MG63 (cell line): ENCODE measurements at places on chromosomes 5 and 9. TPM values are rescaled to one million over a fixed set of nuclear protein-coding genes. Genes with fewer than 3 reads are reported as not detected.

GRCh38 chr5:76542887-76543690 is 80.1 kb downstream of the F2RL2 start:
- no peak for DNase-seq

The PRDM9 gene
- not detected in 2 replicates for total RNA-seq

The CXCL14 gene
- total RNA-seq, result 0.76 TPM in 1 of 2 replicates, not detected in the other

The FBP1 gene
- 0.96 TPM in 1 of 2 replicates, not detected in the other for total RNA-seq

The SERF1B gene
- total RNA-seq, result 32.3 and 82.1 TPM in 2 replicates

- no peak for DNase-seq
These were observed 400.4 kb downstream of the OSTF1 start for GRCh38 chr9:75488719-75489110.

DNA sequence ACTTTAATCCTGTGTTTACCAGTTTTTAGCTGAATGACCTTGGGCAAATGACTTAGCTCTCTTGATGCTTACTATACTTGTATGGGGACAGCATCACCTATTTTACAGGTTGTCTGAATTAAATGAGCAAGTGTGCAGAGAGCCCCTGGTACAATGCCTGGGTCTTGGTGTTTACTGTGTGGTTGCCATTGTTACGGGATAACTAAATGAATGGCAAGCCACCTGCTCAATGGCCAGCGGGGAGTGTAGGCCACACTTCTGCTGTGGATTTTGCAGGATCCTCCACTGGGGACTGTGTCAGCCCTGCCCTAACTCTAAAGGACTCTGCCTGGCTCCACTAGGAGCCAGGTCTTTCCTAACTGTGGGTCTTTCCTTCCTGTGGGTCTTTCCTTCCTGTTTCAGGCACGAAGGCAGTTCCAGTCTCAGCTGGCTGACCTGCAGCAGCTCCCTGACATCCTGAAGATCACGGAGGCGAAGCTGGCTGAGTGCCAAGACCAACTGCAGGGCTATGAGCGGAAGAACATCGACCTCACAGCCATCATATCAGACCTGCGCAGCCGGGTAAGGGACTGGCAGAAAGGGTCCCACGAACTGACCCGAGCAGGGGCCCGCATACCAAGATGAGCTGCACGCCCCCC is 10.3 kb upstream of the GLE1 start:
- DNase-seq, result no peak

DNA sequence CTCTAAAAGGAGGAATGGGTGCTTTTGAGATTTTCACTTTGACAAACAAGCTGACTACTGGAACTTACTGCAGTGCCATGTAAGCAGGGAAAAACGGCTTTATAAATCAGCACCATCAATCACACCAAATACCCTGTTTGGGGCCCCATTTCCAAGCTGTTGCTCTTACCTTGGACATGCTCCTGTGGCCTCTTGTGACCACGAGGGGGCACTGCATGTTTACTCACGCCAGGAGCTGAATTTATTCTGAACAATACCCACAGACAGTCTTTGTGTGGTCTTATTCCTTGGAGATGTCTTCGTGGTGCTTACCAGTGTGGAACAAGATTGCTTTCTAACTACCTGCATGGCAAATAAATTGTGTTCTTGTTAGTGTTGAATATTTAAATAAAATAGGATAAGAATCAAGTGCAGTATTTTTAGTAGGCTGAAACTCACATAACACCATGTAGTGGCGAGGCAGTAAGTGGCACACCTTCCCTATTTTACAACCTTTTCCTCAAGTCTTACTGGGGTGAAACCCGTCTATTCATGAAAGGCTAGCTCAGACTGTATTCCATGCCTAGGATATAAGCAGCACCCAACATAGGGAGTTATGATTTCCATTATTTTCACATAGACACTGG is 155.5 kb upstream of the NMUR2 start:
- DNase-seq, result peak; percentile 41

DNA sequence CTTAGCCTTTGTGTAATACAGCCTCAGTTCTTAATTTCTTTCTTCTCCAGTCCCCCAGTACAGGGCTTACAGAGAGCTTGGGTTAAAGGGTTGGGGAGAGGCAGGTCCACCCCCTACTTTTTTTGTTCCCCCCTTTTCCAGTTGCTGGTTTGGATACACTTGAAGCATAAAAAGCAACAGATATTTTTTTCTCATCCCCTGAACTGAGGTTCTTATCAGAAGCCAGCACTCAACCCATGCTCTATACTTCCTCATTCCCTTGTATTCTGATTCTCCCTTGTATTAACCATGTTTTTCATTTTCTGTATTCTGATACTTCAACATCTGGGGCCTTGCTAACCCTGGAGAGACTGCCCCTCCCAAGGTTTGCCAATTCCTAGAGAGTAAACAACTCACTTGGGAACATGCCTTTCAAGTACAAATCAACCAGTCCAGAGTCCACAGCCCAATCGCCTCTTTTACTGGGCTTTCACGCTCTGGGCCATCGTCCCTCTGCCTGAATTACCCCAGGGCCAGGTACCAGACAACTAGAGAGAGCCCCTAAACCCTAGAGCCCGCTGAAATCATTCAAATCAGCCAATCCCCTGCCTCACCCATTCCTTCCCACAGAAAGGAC is 333.4 kb upstream of the PUM3 start:
- no peak for DNase-seq

GRCh38 chr5:9431496-9432258 is 114.2 kb downstream of the SEMA5A start:
- no peak for DNase-seq

The GFI1B gene
- total RNA-seq, result not detected in 2 replicates

The GLDC gene
- total RNA-seq, result 0.82 and 3.2 TPM in 2 replicates

DNA sequence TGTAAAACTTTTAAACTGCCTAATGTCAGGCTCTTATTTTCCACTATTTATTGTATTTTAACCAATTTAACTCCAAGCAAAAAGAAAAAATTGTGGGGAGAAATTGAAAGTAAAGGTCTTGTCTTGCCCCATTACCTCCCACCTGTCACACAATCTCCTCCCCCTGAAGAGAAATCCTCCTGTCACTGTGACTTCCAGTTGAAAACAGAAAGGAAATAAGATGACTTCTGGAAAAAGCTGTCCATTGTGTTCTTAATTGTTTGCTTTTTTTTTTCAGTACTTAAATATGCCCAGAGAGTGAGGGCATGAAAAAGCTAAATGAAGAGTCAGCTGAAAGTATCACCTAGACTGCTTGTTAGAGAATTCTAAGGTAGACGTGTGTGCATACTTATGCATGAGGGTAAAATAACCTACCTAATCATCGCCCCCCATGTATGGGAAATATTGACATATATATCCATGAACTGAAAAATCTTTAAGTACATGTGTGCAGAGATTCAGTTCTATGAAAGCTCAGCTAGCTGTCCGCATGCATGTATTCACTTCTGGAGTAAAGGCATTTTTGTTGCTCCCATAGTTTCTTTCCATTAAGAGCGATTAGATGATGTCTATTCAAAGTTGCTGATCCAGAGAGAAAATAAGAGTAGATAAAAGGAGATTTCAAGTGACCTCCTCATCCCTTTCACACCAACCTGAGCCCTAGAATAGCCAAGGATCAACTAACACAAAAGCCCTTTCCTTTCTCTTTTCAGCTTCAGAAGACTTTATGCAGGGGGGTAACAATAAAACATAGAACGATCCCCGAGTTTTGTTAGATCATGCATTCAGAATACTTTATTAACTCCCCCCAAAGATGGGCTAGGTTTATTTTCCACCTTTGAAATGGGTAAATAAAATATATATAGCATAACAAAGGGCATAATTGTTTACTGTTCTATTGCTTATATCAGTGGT is 5.3 kb downstream of the NR2F1-AS1 start:
- no peak for DNase-seq

The OR13C5 gene
- total RNA-seq, result not detected in 2 replicates

The GIN1 gene
- total RNA-seq, result 8.8 and 30.7 TPM in 2 replicates

The ENG gene
- 12.9 and 14.0 TPM in 2 replicates for total RNA-seq

DNA sequence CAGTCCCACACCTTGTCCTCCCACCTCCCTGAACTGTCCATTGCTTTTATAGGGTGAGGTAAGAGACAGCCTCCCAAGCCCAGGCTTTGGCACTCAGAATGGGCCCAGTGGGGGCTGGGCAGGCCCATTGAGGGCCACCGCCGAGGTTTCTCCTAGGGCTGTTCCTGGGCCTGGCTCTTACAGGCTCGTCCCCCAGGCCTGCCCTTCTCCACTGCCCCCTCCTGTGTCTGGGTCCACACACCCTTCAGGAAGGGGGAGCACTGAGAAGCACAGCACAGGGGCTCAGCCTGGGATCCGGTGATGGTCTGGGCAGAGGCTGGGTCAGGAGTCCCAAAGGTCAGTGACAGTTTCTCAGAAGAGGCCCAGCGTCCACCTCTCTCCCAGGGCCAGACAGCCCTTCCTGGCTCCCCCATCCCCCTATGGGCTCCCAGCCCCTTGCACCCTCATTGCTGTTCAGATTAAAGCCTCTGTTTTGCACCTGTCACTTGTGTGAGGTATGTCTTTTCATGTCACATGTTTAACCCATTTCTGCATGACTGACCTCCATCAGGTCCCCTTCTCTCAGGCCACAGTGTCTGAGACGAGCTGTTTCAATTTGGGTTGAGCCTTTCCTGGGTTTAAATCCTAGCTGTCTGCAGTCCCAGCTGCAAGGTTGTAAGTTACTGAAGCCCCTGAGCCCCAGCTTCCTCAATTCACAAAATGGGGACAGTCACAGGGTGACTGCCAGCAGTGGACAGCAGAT is 29.4 kb downstream of the IER5L start:
- no peak for DNase-seq

DNA sequence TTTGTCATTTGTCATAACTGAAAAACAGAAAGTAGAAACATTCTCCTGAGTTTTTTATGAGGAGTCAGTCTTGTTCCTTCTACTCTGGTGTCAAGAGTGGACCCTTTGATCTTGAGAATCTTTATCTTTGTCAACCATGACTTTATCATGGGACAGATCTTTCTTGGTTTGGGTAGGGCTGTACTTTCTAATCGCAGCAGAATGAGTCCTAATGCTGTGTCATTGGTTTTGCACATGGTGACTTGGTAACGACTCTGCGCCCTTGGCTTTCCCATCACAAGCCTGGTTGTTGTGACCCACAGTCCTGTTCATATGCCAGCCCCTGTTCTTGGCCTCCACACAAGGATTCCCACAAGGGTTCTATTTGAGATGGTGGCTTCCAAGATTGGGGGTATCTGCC is 45.6 kb downstream of the AOPEP start:
- no peak for DNase-seq

DNA sequence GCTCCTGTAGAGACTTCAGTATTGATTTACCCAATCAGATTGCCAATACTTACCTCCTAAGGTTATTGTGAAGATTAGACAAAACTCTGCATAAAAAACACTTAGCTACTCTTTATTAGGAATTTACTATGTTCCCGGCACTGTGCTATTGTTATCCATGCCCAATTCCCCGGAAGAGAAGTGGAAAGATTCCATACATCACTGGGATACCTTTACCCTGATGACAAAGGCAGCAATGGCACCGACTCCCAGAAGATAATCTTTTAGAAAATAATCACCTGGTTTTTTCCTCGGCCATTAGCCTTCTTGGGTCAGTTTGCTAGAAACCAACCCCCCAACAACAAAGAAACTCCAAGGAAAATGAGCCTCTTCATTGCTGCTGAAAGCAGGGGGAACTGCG is 226.0 kb downstream of the SNX18 start:
- DNase-seq, result no peak

GRCh38 chr5:30908356-30908755 is 285.1 kb upstream of the CDH6 start:
- no peak for DNase-seq

The CEL gene
- 1.0 TPM in 1 of 2 replicates, not detected in the other for total RNA-seq

- peak; percentile 64 for DNase-seq
These were observed 617.8 kb downstream of the PDE4D start for GRCh38 chr5:59275510-59276324.

- peak; percentile 4 for DNase-seq
These were observed 395.2 kb upstream of the KIF2A start for GRCh38 chr5:61910771-61911170.

DNA sequence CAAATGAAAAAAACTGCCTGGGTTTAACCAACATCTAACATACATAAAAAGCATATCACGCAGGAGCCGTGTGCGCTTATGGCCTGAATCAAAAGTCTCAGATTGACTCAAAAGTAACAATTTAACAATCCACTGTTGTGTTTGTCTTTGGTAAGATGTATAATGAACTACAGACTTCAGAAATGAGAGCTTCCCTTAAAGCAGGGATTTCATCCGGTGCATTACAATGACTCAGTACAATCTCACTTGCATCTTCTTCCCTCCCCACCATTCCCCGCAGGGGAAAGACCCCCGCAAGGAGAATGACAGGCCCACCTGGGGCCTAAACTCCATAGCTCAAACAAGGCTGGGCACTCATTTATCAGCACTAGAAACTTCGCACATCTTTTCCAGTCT is 1.4 kb downstream of the ZFR start:
- DNase-seq, result no peak

The MCCC2 gene
- total RNA-seq, result 31.9 and 78.4 TPM in 2 replicates

The TCOF1 gene
- 76.0 and 118 TPM in 2 replicates for total RNA-seq
